ENCODE measurements at places on chromosomes 4 and X.

- ATAC-seq, result no peak
Measured at GRCh38 chr4:7334521-7335275, 100.0 kb downstream of the PSAPL1 start.

GRCh38 chr4:109319684-109320083 is 17.2 kb upstream of the COL25A1 start:
- ATAC-seq, result no peak

DNA sequence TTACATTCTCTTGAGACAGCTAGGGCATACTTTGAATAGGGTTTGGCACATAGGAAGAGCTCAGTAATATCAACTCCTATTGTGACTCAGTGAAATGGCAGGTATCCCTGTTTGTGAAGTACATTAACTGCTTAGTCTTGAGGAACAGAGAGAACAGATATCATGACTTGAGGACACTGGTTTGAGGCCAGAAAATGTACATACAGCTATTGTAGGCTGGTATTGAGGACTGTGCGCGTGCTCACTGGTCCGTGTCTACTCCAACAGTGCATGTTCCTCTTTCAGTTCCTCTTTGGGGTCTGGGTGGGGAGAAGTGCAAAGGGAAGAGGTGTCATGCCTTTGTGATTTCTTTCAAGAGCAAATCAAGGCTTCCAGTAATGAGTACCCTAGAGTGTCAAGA is 34.6 kb upstream of the TBC1D9 start:
- peak; percentile 98 for ATAC-seq

DNA sequence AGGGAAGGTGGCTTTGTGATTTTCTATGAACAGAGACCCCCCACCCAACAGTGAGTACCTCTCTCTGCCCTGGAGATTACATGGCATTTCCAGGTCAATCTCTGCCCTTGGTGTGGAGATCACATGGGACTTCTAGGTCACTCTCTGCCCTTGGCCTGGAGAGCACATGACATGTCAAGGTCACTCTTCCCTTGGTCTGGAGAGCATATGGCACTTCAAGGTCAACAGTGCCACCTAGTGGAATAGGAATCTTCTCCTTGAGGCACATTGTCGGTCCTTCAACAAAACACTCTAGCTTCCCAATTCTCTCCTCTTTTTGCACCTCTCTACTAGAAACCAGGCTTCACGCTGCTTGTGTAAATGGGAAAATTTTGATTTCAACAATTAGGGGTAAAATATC is 66.2 kb upstream of the TACR3 start:
- no peak for ATAC-seq

DNA sequence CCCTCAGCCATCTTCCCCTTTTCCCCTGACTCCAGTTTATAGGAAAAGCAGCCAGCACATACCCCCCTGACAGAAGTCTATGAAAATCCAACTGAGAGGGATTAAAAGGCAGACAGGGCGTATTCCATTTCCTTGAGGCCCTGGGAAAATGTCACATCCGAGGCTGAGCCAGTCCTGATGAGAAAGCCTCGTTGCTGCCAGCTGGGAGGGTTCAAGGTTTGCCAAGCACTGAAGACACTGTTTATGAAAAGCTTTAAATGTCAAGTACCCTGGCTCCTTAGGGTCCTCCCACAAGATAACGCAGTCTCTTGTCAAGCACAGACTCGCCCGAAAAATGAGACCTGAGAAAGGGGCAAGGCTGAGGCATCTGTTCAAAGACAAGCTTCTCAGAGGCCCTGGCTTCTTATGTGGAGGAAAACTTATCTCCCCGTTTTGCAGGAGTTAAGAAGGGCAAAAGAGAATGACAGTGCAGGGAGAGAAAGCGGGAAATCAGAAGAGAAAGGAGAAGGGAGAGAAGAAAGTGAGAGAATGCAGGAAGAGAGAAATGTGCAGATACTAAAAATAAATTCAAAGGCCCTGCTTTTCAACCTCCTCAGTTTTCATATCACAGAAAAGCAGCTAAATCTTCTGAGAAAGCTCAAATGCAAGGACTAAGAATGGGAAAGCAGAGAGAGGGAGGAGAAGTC is 44.7 kb downstream of the SCD5 start:
- ATAC-seq, result no peak

- no peak for ATAC-seq
Measured at GRCh38 chrX:39580043-39580442, 517.7 kb downstream of the BCOR start.

DNA sequence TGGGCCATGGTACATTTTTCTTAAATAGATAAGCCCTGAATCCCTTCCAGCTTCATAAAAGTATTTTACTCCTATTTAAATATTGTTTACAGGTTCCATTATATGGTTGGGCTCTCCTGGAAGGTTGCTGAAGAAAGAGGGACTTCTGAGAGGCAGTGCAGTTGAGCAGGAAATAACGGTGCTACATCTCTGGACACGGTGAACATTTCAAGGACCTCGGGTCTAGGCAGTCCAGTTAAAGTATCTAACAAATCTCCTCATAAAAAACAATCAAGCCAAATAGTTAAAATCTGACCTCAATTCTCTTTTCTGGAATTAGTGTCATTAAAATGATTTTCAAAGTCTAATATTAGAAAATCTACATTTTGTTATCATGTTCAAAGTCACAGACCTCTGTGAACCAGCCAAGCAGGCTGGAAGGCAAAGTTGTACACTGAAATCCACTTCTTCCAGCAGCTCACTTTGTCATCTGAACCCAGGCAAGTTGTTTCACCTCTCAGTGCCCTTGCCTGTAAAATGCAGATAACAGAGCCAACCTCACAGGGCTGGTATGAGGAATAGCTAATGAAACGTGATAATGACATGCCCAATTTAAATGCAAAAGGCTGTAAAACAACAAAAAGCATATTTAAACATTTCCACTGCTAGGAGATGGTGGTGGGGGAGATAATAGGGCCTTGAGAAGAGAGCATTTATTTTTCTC is 267.0 kb upstream of the KLF3 start:
- no peak for ATAC-seq

- peak; percentile 61 for ATAC-seq
Measured at GRCh38 chr4:152937336-152938236, 1.5 kb downstream of the FHDC1 start.

DNA sequence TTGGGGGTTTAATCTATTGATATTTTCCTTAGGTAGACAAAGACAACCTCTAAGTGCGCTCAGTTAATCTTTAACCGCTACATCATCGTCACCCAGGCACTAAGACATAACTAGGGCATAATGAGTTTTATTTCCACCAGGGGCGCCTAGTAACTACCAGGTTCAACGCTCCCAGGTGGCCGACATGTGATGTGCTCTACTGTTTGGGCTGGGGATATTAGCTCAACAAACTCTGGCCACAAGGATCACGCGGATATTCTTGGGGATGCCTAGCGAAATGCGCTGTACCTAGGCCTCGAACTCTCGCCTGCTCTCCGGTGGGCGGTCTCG is 915 bp upstream of the RAB33B start:
- peak; percentile 73 for ATAC-seq

DNA sequence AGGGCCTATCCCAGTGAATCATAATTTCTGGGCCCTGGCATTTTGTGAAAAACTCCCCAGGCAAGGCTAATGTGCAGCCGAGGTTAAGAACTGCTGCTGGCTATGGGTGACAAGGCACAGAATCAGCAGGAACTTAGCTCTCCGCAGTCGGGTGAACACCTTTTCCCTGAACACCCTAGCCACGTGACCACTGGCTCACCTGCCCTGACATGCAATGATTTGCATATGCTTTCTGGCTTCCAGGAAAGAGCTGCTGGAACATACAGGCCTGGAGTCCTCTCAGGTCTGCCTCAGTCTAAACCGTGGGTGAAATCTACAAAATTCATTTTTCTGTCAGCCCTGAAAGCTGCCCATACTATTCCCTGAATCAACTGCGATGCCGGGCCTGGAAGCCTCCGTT is 56.6 kb downstream of the ZNF827 start:
- ATAC-seq, result peak; percentile 68

DNA sequence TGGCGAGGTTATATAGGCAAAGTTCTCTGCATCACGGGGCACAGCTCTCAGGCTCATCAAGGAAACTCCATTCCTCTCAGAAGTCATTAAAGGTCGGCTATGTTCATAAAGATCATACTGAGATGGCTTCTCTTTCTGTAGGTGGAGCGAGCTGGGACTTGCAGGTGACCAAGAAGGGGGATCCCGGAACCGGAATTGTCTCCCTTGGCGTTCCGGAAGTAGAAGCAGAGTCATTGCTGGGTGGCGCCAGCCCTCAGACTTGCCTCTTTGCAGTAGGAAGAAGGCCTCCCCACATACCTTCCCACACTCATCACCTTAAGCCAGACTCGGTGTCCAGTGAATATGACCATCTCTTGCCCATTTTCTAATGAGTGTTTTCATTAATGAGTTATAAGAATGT is 17.9 kb upstream of the HPGD start:
- no peak for ATAC-seq

GRCh38 chr4:147096667-147097604 is 151.3 kb upstream of the TTC29 start:
- ATAC-seq, result no peak

DNA sequence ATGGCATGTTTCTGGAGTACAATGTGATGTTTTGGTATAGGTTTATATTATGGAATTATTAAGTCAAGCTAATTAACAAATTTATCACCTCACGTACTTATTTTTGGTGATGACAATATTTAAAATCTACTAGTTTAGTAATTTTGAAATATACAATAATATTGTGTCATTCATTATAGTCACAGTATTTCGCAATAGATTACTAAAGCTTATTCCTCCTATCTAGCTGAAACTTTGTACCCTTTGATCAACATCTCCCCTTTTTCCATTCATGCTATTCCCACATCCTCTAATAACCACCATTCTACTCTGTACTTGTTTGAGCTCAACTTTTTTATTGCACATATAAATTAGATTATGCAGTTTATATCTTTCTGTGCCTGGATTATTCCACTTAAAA is 164.8 kb upstream of the SPANXN4 start:
- no peak for ATAC-seq

DNA sequence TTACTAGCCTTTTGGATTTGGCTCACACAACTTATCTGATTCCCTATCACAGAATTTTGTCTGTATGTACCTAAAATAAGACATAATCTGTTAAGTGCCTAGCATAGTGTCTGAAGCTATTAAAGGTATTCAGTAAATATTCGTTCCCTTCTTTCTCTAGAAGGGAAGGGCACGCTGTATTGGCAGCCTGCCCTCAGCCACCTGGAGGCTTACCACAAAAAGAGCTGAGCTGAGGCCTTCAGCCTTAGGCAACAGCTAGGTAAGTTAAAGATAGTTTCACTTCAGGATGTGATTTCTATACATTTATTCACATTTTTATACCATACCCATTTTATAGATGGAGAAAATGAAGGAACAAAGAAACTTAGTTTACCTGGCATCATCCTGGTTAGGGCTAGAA is 400.0 kb upstream of the LCORL start:
- no peak for ATAC-seq

- no peak for ATAC-seq
Measured at GRCh38 chr4:76201276-76201675, 12.3 kb downstream of the SCARB2 start.

- ATAC-seq, result no peak
Measured at GRCh38 chrX:97332963-97333362, 449.3 kb downstream of the RPA4 start.

GRCh38 chr4:15376594-15376993 is 51.2 kb upstream of the C1QTNF7 start:
- ATAC-seq, result no peak

DNA sequence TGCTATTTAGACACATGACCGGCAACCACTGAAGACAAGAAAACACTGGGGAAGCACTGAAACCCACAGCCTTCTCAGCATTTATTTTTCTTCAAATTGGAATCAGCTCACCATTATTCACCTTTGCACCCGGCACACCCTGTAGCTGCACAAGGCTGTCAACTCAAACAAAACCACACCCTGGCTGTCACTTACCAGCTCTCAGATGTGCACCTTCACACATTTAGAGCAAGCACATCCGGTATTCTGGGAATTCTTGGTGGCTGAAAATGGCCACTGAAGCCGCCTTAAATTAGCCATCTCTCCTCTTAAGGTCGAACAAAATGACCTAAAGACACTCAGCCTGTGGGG is 5.9 kb downstream of the ZFYVE28 start:
- ATAC-seq, result peak; percentile 55

- no peak for ATAC-seq
Measured at GRCh38 chrX:30863974-30864373, 25.1 kb downstream of the TAB3 start.

GRCh38 chr4:153387981-153388380 is 43.5 kb downstream of the MND1 start:
- ATAC-seq, result no peak

DNA sequence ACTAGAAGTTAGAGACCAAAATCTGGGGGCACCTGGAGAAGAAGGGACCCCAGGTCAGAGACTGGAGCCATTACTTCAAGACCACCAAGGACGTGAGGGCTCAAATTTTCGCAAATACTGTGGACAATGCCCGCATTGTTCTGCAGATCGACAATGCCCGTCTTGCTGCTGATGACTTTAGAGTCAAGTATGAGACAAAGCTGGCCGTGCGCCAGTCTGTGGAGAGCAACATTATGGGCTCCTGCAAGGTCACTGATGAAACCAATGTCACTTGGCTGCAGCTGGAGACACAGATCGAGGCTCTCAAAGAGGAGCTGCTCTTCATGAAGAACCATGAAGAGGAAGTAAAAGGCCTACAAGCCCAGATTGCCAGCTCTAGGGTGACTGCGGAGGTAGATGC is 101.2 kb downstream of the NCAPG start:
- ATAC-seq, result no peak

- no peak for ATAC-seq
Measured at GRCh38 chrX:123993326-123993725, 31.8 kb downstream of the STAG2 start.

DNA sequence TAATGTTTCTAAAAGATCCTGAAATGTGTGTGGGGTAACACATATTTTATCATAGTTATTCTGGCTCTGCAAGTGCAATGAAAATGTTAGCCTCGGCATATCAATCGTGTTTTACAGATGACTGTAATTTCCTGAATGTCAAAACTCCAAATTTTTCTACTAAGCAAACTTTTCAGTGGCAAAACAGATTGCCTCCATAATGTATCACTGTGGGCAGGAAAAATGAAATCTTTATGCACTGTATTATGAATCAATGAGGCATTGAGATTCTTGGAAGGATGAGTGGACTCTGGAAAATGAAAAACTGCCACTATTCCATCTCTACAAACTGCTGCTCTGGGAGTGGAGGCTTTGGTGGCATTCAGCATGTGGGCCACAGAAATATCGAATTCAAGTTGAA is 160.1 kb upstream of the MBNL3 start:
- no peak for ATAC-seq
